Thyroid gland (tissue), 4 donors: ENCODE measurements at places on chromosomes 3 and 15.

- DNase-seq = no peak
Observed at GRCh38 chr3:161203485-161204098, 17.5 kb upstream of the NMD3 start.

DNA sequence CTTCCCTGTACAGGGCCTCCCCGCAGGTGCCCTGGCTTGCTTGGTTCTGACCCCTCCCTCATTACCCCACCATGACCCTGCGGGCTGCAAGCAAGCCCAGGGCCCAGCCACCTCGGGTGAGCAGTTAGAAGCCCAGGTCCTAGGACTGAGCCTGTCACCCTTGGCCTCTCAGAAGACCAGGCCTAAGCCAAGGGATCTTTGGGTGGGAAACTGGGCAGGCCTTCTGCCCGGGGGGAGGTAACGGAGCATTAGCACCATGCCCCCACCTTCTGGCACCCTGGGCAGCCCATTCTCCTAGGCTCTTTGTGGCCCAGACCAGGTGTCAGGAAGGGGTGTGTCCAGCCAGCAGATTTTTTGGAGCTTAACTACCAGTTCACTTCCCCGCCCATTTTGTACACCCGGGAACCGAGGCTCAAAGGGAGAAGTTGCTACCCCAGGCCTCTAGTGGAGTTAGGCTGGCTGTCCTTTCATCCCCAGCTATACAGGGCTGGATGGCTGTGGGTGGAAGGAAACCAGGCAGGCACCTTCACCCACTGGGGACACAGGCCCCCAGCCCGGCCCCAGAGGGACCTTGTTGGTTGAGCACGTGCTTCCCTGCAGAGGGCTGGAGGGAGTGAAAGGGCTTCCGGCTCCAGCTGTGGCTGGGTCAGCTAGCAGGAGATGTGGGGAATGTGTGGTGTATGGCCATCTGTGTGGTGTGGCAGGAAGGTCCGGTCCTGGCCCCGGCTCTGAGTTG lies 1.4 kb downstream of the CSK start:
- DNase-seq = peak; percentile 28

GRCh38 chr3:71035314-71035713 lies 548.2 kb downstream of the FOXP1 start:
- no peak for DNase-seq

- no peak for DNase-seq
Observed at GRCh38 chr3:14918356-14918860, 29.0 kb upstream of the NR2C2 start.

DNA sequence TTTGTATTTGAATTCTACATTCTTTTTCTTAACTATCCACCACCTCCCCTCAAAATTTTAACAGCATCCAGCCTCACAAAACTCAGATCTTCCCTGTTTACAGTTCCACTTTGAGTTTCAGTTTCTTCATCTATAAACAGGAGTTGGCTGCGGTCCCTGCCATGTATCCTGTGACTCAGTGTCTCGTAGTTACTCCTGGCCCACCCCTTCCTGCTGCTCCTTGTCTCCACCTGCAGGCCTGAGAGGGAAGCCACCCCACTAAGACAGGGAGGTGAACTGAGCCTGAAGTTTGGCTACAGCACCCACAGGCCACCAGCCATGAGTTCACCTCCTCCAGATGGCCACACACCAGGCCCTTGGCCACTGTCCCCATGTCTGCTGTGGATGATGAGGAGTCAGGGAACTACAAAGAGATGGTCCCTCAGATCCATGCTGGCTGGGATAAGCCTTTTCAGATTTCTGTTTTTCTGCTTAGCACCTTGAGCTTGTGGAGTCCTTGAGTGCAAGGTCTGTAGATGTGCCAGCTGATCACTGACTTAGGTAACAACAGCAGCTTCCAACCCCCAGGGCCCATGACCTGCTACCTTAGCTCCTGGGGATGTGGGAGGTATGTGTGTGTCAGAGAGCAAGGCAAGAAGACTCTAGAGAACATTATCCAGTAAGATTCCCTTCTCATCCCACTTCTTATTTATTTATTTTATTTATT lies 37.5 kb downstream of the CD86 start:
- peak; percentile 10 for DNase-seq

- no peak for DNase-seq
Observed at GRCh38 chr3:53384465-53385423, 37.4 kb upstream of the DCP1A start.

DNA sequence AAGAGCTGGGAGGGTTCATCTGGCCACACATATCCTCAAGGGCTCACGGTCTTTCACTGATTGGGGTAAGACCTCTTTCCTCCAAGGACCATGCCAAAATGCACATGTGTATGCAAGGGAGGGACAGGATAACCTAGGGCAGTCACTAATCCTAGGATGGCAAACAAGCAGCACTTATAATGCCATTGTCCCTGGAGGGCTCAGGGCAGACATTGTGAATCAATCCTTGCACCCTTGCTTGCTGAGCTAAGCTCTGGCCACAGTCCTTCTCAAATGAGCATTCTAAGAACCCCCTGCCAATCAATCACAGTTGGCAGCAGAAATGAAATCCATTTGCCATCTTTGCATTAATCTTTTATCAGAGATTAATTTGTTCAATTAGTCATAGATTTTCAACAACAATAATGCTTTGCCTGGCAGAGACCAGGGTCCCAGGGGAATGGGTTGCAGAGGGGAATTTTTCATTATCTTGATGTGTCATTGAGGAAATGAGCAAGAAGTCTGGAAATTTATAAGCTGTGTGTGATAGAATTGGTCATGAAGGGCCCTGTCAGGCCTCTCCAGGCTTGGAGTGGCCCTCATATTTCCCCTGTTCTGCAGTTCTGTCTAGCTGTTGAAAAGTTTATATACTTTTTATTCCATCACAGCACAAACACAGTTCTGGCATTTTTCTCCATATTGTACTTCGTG lies 57.2 kb upstream of the KY start:
- no peak for DNase-seq

DNA sequence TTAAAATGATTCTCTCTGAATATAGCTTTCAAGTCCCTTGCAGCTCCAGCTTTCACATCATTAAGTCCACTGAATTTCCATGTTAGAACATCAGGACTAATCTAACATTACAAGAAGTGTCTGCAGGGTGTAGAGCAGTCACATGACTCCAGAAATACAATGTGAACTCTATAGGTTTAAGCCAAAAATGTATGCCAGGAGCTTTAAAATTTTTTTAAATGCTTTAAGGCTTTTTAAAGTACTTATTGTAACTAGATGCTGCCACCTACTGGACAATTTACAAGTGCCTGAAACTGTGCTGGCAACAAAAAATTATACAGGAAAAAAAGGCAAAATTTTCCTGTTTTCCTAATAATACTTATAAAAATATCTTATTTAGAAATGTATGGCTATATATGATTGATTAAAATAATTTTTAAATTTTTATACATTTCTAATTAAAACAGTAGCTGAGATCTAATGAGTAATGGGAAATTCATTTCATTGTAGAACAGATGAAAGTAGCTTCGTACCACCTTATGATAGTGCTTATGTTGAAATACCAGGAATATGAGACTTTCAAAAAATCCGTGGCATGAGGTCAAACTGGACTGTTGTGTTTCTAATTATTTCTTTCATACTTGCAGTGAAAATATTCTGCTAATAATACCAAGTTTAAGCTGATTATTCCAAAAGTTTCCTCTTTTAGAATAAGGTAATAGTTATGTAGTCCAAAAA lies 25.7 kb downstream of the FSIP1 start:
- peak; percentile 16 for DNase-seq

GRCh38 chr3:22728406-22728805 lies 474.7 kb upstream of the UBE2E2 start:
- no peak for DNase-seq

- no peak for DNase-seq
Observed at GRCh38 chr3:190426806-190427507, 22.7 kb downstream of the TMEM207 start.

- no peak for DNase-seq
Observed at GRCh38 chr3:188452158-188452772, 298.3 kb downstream of the LPP start.

GRCh38 chr3:44892689-44893088 lies 18.3 kb downstream of the TGM4 start:
- DNase-seq = no peak

DNA sequence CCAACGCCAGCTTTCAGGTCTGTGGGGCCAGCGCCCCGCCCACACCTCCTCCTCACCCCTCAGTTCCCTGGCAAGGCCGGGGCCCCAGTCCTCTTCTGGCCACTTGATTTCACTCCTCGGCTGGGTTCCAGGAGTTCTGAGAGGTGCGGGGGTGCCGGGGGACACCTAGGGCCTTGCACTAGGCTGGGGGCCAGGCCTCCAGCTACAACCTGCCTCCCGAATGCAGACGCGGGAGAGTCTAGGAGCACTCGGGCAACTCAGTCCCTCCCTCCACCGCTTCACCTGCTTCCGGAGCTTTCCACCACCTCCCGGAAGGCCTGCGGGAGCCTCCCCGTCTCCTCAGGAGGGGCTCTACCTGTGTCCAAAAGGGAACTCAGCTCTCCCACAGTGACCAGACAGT lies 35.6 kb downstream of the TNK2 start:
- DNase-seq = peak; percentile 93

GRCh38 chr3:186414735-186415419 lies 52.8 kb upstream of the DGKG start:
- DNase-seq = peak; percentile 83

DNA sequence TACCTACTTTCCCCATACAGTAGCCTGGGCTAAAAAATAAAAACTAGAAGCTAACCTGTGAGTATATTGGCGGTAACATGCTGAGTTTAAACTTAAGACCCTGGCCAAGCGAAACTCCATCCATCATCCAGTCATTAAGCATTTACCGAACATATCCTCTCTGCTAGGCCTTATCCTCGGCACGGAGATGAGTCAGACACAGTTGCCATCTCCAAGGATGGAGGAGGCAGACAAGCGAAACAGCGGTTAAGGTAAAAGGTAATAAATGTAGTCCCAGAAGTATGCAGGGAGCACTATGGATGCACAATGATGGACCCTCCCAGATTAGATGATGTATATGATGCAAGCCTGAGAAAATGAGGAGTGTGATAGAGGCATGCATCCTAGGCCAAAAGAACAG lies 143.6 kb downstream of the RYR3 start:
- no peak for DNase-seq
